ENCODE measurements at places on chromosomes 3 and 15. TPM values are rescaled to one million over a fixed set of nuclear protein-coding genes. Genes with fewer than 3 reads are reported as not detected.

GOLGA6B gene
- total RNA-seq, result not detected

LRRC34 gene
- total RNA-seq, result 7.1 TPM

CBLB gene
- total RNA-seq, result 7.9 TPM

ONECUT1 gene
- 0.34 TPM for total RNA-seq

TUBGCP5 gene
- 10.8 TPM for total RNA-seq
